Subcutaneous preadipocyte (primary cell): ENCODE measurements at places on chromosomes 1 and 21. TPM values are rescaled to one million over a fixed set of nuclear protein-coding genes. Genes with fewer than 3 reads are reported as not detected.

MIS18A gene
- total RNA-seq: 10.3 and 11.9 TPM in 2 replicates

NIPAL3 gene
- total RNA-seq: 16.9 and 17.2 TPM in 2 replicates

NOTCH2 gene
- total RNA-seq: 219 and 271 TPM in 2 replicates

OR2T35 gene
- not detected in 2 replicates for total RNA-seq

USH2A gene
- total RNA-seq: under 0.01 TPM in 1 of 2 replicates, not detected in the other

ARHGAP30 gene
- total RNA-seq: not detected in 2 replicates

RIMS3 gene
- under 0.01 and 0.20 TPM in 2 replicates for total RNA-seq

EPS8L3 gene
- total RNA-seq: not detected in 2 replicates
